ENCODE measurements at places on chromosomes 7 and 10.

GRCh38 chr7:108263425-108263824, 133.3 kb upstream of the LAMB4 start:
- no peak for DNase-seq

DNA sequence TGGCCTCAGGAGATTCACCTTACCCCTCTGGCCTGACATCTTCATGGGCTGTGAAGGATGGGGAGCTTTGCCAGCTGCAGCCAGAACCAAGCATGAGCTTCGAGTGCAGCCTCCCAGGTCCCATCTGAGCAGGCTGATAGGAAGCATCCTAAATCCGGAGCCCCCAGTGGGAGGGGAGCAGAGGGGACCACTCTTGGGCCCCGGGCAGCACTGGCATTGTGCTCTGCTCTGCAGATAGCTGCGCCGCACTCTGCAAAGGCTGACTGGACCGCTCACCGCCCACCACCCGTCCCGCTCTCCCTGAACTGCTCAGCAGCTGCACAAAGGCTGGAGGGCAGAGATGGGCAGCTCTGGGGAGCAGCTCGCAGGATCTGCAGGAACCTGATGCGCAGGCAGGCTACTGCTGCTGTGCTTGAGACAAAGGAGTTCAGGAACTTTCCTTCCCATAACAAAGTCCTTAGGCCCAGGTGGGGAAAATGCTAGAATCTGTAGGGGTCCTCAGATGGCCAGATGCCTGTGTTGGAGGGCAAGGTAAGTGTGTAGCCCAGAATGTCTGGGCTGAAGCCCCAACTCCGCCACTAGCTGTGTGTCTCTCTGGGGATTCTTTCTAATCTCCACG, 51.8 kb downstream of the ARHGAP22 start:
- DNase-seq, result no peak

GRCh38 chr10:118621304-118621942, 26.0 kb upstream of the PRLHR start:
- no peak for DNase-seq

GRCh38 chr10:27252267-27253000, 11.8 kb upstream of the ACBD5 start:
- DNase-seq, result peak; percentile 96

GRCh38 chr10:128686630-128687278, 560.5 kb upstream of the MKI67 start:
- DNase-seq, result no peak

GRCh38 chr7:50411332-50411731, 38.8 kb downstream of the FIGNL1 start:
- no peak for DNase-seq

- DNase-seq, result no peak
Observed at GRCh38 chr7:49398236-49398635, 375.2 kb upstream of the VWC2 start.
